ENCODE measurements at places on chromosomes 16 and 17.
A peak's percentile ranks its signal among the peaks of the same experiment; 100 is the strongest.

- DNase-seq = peak; percentile 99
These were observed 76.3 kb downstream of the KSR1 start for GRCh38 chr17:27532269-27533263.

GRCh38 chr17:79027925-79028491, 4.0 kb downstream of the C1QTNF1 start:
- DNase-seq = peak; percentile 55

GRCh38 chr17:17226451-17227265, 10.3 kb downstream of the FLCN start:
- no peak for DNase-seq

- DNase-seq = no peak
These were observed 7.1 kb upstream of the SPNS3 start for GRCh38 chr17:4426499-4427208.

GRCh38 chr17:42548993-42549755, 3.5 kb upstream of the HSD17B1 start:
- DNase-seq = no peak

- no peak for DNase-seq
These were observed 184.6 kb upstream of the C17orf78 start for GRCh38 chr17:37191219-37191618.

GRCh38 chr17:58270476-58271215, 10.1 kb downstream of the MPO start:
- no peak for DNase-seq

DNA sequence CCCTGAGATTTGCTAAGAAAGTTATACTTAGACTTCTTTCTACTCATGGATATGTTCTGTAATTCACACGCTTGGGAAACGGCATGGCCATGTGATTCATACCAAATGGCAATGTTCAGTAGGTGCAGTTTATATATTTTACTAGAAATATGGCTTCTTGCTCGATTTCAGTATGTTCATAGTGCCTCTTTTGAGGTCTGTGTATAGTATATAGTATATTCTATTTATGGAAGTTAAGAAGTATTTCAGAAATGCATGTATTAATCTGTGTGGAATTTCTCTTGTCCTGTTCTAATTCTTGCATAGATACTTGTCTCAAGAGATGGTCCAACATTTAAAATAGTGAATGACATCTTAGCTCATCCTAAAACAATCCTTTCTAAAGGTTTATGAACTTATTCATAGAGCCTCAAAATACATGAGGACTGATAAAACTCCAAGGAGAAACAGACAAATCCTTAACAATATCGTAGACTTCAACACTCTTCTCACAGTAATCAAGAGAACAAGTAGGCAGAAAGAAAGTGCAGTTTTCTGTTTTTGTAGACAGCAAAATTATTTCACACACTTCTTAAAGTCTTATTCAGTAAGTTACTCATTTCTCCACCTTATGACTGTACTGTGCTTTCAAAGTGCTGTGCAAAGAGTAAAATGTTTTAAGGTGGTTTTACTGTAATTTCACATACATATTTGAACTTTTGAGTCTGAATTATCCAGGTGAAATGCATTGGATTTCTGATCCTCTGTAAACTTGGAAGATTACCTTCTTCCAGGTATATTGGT, 11.1 kb downstream of the BPTF start:
- no peak for DNase-seq
